ENCODE measurements at places on chromosomes 12 and 14. TPM values are rescaled to one million over a fixed set of nuclear protein-coding genes. Genes with fewer than 3 reads are reported as not detected.

DNA sequence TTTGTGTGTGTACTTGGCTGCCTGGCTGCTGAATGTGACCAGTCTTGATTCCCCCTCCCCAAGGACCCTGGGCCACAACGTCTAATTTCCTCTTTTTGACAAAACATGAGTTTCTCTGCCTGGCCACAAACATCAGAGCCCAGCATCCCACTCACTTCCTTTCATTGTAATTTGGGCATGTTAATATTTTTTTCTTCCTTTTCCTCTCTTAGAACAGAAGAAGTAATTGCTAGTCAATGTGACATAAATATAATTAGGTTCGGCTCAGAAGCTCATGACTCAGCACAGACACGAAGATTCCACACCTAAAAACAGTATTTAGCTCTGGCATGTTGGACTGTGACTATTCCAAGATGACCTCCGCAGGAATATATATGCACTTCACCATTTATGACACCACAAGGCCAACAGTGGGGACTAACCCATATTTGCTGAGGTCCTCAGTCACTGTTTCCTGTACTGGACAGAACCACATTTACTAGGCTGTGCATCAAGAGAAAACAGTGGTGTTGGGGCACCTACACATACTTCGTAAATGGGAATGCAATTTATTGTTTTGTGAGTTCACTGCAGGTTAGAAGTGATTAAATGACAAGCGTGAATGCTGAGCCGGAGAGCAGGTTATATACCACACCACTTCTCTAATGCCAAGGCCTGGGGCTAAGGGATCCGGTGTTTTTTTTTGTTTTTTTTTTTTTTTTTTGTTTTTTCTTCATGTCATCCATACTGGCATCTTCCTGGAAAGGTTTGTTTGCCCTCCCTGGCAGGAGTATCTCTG is 4.2 kb downstream of the GSG1 start:
- no peak for DNase-seq

GRCh38 chr12:67986632-67987031 is 2.6 kb upstream of the IFNG-AS1 start:
- no peak for DNase-seq

Gene TMEM179
- 1.9 TPM for total RNA-seq

DNA sequence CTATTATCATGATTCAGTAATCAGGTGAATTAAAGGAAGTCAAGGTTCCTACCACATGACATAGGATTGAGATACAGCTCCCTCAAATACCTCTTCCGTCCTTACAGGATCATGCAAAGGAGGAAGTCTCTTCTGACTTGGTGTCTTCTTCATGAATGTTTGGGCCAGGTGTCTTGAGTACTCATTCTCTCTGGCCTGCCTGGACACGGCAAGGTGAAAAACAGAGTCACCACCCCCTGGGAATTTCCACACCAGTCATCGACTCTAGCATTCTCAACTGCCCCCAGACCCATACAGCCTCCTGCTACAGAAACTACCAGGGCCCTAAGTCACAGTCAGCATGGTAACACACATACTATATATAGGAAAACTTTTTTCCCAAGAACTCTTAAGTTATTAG is 44.9 kb upstream of the LTBP2 start:
- DNase-seq = no peak

DNA sequence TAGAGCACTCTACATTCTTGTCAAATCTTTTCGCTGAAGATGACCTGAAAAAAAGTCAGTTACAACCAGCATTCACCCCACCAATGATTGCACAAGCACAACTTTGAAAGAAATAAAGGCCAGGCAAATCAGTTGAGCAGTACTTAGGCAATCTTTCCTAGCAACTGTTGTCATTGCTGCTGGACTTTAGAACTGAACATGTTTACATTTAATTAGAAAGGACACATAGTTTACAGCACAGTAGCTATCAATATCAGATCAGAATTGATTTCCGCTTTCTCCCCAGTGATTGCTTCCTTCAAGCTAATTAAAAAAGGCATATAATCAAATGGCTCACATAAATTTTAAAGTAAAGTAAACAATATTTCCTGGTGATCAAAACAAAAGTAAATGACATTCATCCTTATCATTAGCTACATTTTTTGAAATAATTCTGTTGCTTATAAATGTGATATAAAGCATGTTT is 128.4 kb downstream of the FOXA1 start:
- DNase-seq = no peak

DNA sequence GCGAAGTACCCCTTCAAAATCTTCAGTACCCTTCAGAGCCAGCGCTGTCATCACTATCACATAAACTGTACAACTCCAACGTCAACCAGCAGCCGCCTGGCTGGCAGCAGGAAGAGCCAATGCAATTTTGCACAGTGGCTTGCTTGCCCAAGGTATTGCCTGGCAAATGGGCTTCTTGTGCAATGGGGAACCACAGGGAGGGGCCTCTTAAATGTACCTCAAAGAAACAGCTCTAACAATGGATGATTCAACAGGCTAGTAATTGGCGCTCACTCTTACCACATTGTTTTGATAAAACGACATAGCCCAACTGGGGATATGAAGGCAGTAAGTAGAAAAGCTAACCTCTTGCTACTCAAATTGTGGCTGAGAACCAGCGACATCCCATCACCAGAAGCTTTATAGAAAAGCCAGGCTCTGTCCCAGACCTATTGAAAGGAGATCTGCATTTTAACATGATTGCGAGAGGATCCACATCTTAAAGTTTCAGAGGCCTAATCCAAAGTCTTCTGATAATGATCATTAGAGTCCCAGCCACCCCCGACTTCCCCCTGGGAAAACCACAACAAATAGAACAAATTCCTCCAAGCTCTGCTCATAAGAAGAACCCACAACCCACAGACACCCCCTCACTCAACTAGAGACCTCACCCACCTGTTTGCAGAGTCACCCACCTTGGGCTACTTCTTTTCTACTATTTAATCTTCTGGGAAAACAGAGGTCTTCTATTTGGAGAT is 125.3 kb upstream of the HIF1A start:
- no peak for DNase-seq

GRCh38 chr14:24181371-24182077 is 7.1 kb downstream of the IPO4 start:
- DNase-seq = no peak

DNA sequence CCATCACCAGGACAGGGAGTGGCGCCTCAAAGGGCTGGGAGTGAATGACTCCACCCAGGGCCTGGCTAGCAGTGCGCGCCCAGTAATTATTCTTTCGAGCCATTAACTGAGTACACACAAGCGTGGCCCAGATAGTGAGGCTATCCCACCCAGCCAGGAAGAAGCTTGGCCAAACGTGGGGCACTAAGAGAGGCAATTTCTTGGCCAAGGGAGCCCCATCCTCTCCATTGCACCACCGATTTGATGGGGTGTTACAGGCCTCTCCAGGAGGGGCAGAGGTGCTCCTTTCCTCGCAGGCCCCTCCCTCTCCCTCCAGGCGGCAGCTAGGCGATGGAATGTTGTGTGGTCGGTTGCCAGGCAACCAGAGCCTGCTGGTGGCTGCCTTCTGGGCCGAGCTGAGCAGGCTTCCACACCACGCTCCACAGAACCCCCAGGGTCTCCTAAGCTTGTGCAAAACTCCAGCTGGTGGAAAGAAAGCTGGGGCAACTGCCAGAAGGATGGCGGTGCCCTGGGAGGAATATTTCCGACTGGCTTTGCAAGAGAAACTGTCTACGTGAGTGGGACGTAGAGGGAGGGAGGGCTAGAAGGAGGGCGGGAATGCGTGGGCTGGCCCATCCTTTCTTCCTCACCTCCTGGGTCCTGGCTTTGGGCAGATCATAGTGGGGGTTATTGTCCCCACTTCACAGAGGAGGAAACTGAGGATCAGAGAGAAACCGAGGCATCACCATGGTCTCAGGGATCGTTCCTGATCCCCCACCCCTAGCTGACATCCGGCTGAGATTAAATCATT is at the start of gene CFAP73:
CFAP73 (plus strand) TSS at position 364 of the 790 bp plus-strand sequence; CDS start at position 498, 134 bp downstream.
- DNase-seq = peak; percentile 43

DNA sequence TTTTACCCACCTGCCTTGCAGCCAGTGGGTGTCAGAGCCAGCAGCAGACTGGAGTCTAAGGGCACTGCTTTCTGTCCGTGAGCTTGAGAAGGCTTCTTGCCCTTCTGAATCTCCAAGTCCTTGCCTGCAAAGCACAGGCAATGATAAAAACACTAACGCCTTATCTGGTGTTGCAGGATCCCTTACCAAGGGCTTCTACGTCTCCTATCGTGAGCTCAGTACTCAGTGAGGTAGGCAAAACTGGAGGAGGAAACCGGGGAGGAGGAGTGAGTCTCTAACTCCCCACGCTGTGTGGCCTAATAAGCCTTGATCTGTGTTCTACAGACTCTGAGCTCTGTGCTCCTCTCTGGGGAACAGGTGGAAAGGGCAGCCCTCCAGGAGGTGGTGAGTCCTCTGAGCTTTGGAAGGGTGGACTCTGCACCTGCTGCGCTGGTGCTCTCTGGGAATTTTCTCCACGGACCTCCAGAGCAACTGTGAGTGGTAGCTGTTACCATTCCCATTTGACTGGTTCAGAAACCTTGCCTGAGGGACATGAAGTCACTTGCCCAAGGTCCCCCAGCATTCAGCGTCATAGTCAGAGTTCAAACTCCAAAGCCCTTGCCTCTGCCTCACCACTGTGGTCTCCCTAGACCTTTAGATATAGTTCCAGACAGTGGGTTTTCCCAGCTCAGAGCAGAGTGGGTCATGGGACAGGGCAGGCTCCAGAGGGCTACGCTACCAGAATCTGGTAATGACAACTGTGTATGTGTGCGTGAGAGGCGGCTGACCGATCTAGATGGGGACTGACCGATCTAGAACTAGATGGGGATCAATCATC is 7.0 kb upstream of the MARK3 start:
- no peak for DNase-seq

Gene ZBTB39
- total RNA-seq = 6.8 TPM

- no peak for DNase-seq
Observed at GRCh38 chr14:95253039-95253630, 66.6 kb downstream of the CLMN start.

DNA sequence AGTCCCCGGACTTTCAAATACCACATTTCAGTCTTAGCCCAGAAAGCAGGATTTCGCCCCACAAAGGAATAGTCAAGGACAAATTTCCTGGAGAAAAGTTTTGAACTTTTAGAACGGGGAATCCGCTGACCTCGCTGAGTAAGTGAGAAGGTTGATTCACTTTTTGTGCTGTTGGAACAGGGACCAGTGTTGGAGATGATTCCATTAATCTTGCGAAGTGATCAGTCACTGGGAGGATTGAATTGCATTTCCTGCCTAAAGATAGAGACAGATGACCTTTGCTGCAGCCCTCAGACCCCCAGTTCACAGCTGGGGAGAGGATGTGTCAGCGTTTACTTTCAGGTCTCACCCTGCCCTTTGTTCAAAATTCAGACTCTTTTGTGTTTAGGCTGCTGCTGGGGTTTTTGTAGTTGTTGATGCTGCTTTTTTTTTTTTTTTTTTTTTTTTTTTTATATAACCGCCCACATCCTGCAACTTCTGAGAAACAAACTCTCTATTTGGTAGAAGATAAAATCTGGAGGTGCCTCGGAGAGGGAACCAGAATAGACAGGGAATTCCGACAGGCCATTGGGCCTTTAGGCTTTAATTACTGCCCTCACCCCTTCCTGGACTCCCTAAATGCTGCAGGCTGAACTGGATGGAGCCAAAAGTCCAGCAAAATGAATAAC is 9.8 kb upstream of the KDM2B start:
- no peak for DNase-seq

- no peak for DNase-seq
Observed at GRCh38 chr14:78254911-78255461, 84.8 kb downstream of the NRXN3 start.

Gene WNK1
- 155 TPM for total RNA-seq

Gene KIF5A
- 1.5 TPM for total RNA-seq

Gene CBLN3
- 1.8 TPM for total RNA-seq

Gene TPI1
- total RNA-seq = 331 TPM

Gene KCNA5
- 2.9 TPM for total RNA-seq

DNA sequence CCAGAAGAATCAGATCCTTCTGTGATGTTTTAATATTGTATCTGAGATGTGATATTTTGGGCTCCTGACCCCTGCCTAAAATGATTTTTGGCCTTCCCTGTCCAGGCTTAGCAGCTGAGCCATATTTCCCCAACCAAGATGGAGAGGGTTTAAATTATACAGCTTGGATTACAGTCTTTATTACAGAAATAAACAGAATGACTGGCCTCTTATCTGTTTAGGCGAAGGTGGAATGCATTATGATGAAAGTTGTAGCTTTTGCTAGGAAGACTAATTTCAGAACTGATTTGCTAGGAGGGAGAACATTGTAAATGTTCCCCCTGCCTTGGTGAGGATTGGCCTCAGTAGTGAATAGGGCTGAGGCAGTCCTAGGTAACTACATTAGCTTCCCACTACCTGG is 23.3 kb downstream of the BMAL2 start:
- DNase-seq = no peak

GRCh38 chr12:89383235-89384049 is 31.1 kb upstream of the DUSP6 start:
- no peak for DNase-seq

DNA sequence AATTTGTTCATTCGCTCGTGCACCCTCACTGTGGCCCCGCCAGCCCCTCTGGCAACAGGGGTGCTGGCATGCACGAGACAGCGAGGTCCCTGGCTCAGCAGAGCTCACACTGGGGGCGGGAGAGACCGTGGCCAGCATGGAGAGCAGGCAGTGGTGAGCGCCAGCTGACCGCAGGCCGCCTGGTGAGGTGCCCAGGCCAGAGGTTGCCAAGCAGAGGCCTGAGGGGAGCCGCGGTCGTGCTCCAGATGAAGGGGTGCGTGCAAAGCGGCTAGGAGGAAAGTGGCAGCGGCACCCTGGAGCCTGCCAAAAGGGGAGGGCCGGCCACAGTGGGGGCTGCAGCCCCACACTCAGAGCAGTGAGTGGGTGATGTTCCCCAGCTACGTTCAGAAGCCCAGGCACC is 56.1 kb downstream of the CDC42BPB start:
- DNase-seq = no peak

GRCh38 chr12:6352193-6353173 is 10.6 kb upstream of the TNFRSF1A start:
- no peak for DNase-seq

DNA sequence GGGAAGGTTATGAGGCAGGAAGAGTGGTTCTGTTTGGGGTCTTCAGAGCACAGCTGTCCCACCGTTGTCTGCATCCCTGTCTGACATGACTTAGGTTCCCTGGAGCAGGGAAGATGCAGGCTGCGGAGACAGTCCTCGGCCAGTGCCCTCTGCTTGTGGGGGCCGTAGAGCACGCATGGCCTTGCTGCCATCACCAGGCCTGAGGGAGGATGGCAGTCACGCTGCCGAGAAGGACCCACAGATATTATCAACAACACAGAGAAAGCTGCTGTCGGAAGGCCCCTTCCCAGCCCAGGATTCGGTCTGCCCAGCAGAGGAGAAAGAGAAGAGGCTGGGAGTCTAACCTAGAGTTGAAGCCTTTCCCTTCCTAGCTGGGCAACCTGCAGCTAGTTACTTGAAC is 35.0 kb downstream of the ERH start:
- no peak for DNase-seq

DNA sequence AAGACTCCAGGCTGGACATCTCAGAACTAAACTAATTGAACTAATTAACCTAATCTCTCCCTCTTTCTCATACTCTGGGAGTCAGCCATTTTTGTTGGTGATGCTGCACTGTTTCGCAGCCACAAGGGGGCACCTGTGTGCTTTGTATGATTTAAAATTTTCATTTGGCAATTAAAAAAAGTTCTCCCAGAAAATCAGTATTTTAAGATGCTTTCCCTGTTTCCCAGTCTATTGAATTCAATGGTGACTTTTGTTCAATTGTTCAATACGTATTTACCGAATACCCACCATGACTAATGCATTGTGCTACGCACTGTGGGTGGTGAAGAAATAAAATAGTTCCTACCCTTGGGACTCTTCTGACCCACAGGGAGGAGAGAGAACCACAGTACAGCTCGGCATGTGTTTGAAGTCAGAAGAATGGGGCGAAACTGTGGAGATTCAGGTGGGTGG is 63.7 kb downstream of the ZNF664 start:
- DNase-seq = no peak

Gene PRIM1
- total RNA-seq = 23.2 TPM

Gene NANOG
- 0.21 TPM for total RNA-seq

Gene ASB2
- 32.3 TPM for total RNA-seq

All from urinary bladder (tissue), 4 donors.